ENCODE measurements at places on chromosomes 7 and 10. TPM values are rescaled to one million over a fixed set of nuclear protein-coding genes. Genes with fewer than 3 reads are reported as not detected.

- no peak for DNase-seq
Observed at GRCh38 chr7:13240349-13240748, 552.9 kb downstream of the ARL4A start.

The TMEM26 gene
- not detected for total RNA-seq

The OR2A1 gene
- total RNA-seq = not detected

- DNase-seq = no peak
Observed at GRCh38 chr10:123715546-123715945, 49.4 kb downstream of the GPR26 start.

The NAT16 gene
- total RNA-seq = not detected

The TMEM130 gene
- total RNA-seq = not detected
